ENCODE measurements at places on chromosomes 5 and 9.

DNA sequence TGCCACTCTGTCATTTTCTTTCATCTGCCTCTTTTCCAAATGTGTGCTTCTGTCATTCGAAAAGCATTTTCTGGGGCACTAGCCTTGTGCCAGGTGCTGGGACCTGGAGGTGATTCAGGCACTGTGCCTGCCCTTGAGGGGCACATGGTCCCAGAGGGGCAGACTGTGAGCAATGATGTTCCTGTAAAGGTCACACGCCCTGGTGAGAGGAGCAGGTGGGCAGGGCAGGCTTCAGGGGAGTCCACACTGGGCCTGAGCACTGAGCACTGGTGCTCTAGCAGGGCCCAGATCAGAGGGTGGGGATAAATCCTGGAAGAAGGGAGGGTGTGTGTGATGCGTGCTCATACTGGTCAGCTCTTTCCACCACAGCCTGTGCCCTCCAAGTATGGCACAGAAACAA, 77.8 kb downstream of the COL15A1 start:
- DNase-seq: no peak

DNA sequence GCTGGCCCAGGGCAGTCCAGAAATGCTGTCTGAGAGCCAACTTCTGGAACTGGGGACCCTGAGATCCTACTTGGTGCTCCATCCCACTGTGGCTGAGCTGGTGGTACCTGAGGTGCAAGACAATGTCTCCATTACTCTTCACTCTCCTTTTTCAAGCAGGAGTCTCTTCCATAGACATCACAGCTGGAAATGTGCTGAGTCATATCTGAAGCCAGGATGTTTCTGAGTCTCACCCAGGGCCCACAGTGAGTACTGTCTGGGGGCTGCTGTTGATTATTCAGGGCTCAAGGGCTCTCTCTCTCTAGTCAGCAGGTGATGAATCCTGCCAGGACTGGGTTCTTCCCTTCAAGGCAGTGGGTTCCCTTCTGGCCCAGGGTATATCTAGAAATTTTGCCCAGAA, 145.2 kb upstream of the TAS2R1 start:
- peak; percentile 74 for DNase-seq

GRCh38 chr5:114360816-114361723, 800 bp upstream of the KCNN2 start:
- peak; percentile 21 for DNase-seq

DNA sequence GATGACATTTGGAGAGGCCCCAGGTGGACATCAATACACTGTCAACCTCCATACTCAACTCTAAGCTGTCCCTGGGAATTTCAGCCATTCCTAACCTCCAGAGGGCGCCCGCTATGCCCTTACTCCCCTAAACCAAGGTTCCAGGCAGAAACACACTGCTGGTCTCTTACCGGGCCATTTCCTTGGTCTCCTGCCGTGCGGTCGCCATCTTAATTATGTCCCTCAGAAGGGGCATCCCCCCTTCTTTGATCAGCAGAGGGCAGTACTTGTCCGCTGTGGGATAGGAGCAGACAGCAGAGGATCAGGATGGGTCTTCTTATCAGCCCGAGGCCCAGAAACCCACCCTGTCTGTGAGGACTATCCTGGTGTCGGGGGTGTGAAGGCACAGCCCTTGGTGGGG, 9.3 kb upstream of the ZDHHC12 start:
- DNase-seq: peak; percentile 93

GRCh38 chr5:91486638-91487037, 103.5 kb upstream of the ARRDC3 start:
- DNase-seq: peak; percentile 55

Data from ELR (cell line).